ENCODE measurements at places on chromosomes 16 and 17. TPM values are rescaled to one million over a fixed set of nuclear protein-coding genes. Genes with fewer than 3 reads are reported as not detected.

Gene KRTAP1-1
- total RNA-seq: not detected

Gene KSR1
- total RNA-seq: 4.3 TPM

Gene TNFRSF17
- not detected for total RNA-seq

Gene AANAT
- total RNA-seq: not detected

Gene C17orf78
- not detected for total RNA-seq

Gene KCNJ18
- total RNA-seq: not detected

Gene AOC3
- not detected for total RNA-seq

Gene SLC38A8
- not detected for total RNA-seq

Gene SRCIN1
- not detected for total RNA-seq

Gene SYNRG
- total RNA-seq: 16.4 TPM

Gene ABCA9
- 0.58 TPM for total RNA-seq

Gene SLC46A1
- total RNA-seq: 4.0 TPM

Gene INO80E
- total RNA-seq: 56.8 TPM

Gene KIF18B
- 11.2 TPM for total RNA-seq

Gene KRTAP9-4
- total RNA-seq: not detected

Gene CD300LB
- not detected for total RNA-seq

Gene CASKIN1
- total RNA-seq: not detected

Gene RARA
- total RNA-seq: 17.7 TPM

Gene YPEL2
- 2.9 TPM for total RNA-seq

Gene LHX1
- total RNA-seq: not detected

Gene CDRT15L2
- total RNA-seq: not detected

Gene GP1BA
- not detected for total RNA-seq

Gene AKAP1
- 6.1 TPM for total RNA-seq

Gene KCNH4
- not detected for total RNA-seq

Gene MPV17L
- not detected for total RNA-seq

Gene KRT31
- total RNA-seq: not detected

Gene CLUH
- 58.1 TPM for total RNA-seq

Gene TOB1
- 10.6 TPM for total RNA-seq

Gene TOM1L2
- 30.5 TPM for total RNA-seq

Gene ABCC11
- not detected for total RNA-seq

Gene SGCA
- not detected for total RNA-seq

Gene TEFM
- 10.4 TPM for total RNA-seq

Gene KRT27
- not detected for total RNA-seq

Gene CTF1
- 3.9 TPM for total RNA-seq

Gene DPEP1
- total RNA-seq: not detected

Gene HBA1
- not detected for total RNA-seq

Gene EVI2B
- 1.7 TPM for total RNA-seq

Gene XAF1
- 6.3 TPM for total RNA-seq

Gene SCNN1G
- total RNA-seq: not detected

Gene HES7
- total RNA-seq: 2.0 TPM

Gene PFN1
- total RNA-seq: 1,319 TPM

Gene ZNF423
- total RNA-seq: 0.18 TPM

Gene HCRT
- total RNA-seq: not detected

Gene CD300E
- total RNA-seq: not detected

Gene ST6GALNAC1
- not detected for total RNA-seq

Gene ZG16
- not detected for total RNA-seq

Gene KRTAP4-6
- total RNA-seq: not detected

Gene SLFN14
- total RNA-seq: not detected

Gene NPIPB9
- total RNA-seq: not detected

Gene APOBR
- total RNA-seq: not detected

Gene C1QTNF8
- total RNA-seq: not detected

Gene SEZ6L2
- total RNA-seq: 17.9 TPM

Gene TAT
- total RNA-seq: not detected

Gene TEKT1
- not detected for total RNA-seq
